ENCODE measurements at places on chromosomes 7 and 10. TPM values are rescaled to one million over a fixed set of nuclear protein-coding genes. Genes with fewer than 3 reads are reported as not detected.

DNA sequence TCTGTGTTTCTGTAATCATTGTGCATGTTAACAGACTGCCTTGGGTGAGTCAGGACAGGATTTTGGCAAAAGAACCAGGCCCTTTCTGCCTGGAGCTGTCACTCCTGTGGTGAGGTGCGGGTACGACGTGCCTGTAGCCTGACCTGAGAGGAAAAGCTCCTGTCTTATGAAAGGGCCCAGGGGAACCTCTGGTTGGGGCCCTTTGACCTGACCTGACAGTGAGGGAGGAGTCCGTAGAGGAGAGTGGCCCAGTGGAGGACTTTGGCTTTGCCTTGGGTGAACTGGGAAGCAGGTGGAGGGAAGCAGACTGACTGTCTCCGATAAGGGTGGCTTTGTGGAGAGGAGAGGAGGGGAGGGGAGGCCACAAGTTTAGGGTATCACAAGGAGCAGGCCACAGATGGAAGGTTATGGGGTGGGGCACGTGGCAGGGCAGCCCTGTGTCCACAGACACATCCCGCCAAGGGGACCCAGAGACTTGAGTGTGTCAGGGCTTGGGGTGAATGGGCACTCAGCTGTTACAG is 6.9 kb downstream of the PFKP start:
- no peak for DNase-seq

The NMT2 gene
- total RNA-seq, result 127 TPM

GRCh38 chr7:104264285-104264684 is 56.5 kb upstream of the ORC5 start:
- no peak for DNase-seq

DNA sequence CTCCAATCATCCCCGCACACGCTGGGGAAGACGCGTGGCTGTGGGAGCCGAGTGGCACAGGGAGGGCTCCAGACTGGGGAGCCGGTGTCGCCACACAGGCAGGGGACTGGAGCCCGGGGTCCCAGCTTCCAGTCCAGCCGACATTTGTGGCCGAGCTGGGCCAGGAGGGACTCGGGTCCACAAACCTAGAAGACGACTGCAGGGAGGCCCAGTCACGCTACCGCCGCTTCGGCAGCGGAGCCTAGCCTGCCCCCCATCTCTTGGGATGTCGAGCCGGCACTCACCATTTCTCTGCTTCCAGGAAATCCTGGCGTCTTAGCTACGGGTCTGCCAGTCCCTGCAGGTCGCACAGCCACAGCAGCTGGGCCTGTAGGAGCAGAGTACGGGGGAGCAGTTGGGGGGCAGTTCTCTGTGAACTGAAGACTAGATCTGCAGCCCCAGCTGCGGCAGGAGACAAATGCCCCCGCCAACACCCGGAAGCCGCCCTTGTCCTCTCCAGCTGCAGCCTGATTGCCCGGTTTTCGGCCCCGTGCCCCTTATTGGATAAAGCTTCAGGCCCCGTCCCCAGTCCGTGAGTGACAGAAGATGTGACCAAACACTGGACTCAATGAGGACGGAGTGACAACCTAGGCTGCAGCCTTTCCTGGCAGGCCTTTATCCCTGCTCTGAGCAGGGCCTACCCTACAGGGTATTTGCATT is 270.7 kb downstream of the ZNF33B start:
- DNase-seq, result no peak

The AFAP1L2 gene
- 3.9 TPM for total RNA-seq

- DNase-seq, result no peak
Measured at GRCh38 chr10:17375936-17376584, 78.3 kb downstream of the ST8SIA6 start.

The CYCS gene
- total RNA-seq, result 107 TPM

- no peak for DNase-seq
Measured at GRCh38 chr7:84614821-84615501, 420.4 kb upstream of the SEMA3A start.

The RAPGEF5 gene
- 55.2 TPM for total RNA-seq

- DNase-seq, result no peak
Measured at GRCh38 chr10:31730776-31731175, 197.9 kb downstream of the ARHGAP12 start.

The SPDYE5 gene
- not detected for total RNA-seq

The GNGT1 gene
- total RNA-seq, result not detected

GRCh38 chr7:40746841-40747556 is 612.2 kb downstream of the SUGCT start:
- DNase-seq, result no peak

DNA sequence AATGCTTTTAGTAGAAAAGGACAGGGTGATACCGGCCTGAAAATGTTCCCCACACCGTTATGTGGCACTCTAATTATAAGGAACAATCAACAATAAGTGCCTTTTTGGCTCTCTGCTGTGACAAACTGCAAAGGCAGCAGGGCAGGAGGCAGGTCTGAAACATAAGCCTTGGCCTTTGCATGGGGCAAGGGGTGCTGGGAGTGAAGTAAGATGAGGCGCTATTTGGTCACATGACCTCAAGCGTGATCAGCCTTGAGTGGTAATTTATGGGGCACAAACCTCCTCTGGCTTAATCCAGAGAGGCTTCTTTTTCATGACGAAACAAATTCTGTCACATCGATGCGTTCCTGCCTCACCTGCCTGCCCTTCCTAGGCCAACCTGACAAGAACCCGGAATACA is 202.7 kb downstream of the TAX1BP1 start:
- DNase-seq, result no peak

Measured in mesenteric fat pad (tissue), 1 donor.